ENCODE measurements at places on chromosomes 1 and 21. TPM values are rescaled to one million over a fixed set of nuclear protein-coding genes. Genes with fewer than 3 reads are reported as not detected.
A peak's percentile ranks its signal among the peaks of the same experiment; 100 is the strongest.

GJA4 gene
- total RNA-seq, result not detected

HES2 gene
- total RNA-seq, result 27.8 TPM

C1orf210 gene
- total RNA-seq, result 4.8 TPM

DNA sequence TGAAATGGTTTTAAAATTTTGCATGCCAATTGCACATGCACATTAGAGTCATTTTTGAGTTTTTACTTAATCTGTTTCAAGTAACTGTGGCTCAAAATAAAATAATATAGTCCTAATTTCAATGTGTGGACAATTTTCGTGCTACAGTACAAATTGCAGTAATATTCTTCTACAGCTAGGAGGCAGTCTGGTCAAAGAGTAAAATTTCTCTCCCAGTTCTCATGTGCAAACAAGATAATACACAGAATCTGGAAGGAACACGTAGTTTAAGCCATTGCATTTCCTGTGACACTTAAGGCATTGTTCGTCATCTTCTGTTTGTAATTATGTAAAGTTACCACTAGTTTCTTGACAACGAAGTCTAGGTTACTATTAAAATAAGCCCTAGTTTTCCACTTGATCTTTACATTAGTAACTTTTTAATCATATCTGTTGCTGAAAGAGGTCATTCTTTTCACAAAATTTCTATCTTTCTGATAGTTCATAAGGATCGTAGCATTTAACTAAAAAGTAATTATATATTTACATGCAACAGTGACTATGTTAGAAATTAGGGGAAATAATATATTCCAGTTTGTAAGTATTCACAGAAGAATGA is 28.9 kb downstream of the ODR4 start:
- no peak for DNase-seq

GRCh38 chr1:246445503-246445902 is 61.6 kb downstream of the SMYD3 start:
- no peak for DNase-seq

GRCh38 chr1:20349971-20350370 is 59.3 kb downstream of the VWA5B1 start:
- no peak for DNase-seq

DNA sequence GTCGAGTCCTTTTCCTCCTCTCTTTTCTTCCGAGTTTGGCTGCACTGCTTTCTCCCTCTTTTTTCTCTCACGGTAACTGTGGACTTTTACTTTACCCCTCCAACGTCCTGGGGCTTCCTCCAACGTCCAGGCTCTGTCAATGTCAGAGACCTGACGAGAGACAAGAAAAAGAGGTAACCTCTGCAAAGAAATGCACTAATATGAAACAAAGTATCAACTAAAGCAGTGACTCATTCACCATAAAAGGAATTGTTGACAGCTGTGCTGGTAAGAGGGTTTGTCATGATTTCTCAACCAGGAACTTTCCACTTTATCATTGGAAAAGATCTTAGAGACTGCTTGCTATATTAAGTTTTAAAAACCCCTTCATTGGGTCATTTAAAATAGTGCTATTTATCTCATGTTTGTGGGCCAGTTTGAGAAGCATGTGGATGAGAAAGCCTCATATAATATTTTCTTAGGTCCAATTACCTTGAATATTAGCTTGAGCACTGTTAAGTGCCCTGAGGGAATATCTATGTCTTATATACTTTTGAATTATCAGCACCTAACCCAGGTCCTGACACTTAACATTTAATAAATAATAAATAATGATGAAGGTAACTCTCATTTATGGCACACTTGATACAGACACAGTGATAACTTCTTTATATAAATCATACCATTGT is at the start of gene GBP2:
TSS of gene GBP2 (minus strand) at position 202 of the 668 bp plus-strand sequence. CDS start 4,148 bp downstream, outside the sequence.
- DNase-seq, result peak; percentile 69

- DNase-seq, result no peak
Observed at GRCh38 chr1:30194046-30194619, 529.3 kb downstream of the MATN1 start.
